ENCODE measurements at places on chromosomes 5 and 9. TPM values are rescaled to one million over a fixed set of nuclear protein-coding genes. Genes with fewer than 3 reads are reported as not detected.

GRCh38 chr5:145787996-145788395, 47.1 kb downstream of the PRELID2 start:
- no peaks in the 10 kb centered on the region for H3K4me1 ChIP-seq
- DNase-seq, result no peak
- H3K4me3 ChIP-seq, result no peak overlapping the region
- H3K27me3 ChIP-seq, result no peaks in the 10 kb centered on the region

DNA sequence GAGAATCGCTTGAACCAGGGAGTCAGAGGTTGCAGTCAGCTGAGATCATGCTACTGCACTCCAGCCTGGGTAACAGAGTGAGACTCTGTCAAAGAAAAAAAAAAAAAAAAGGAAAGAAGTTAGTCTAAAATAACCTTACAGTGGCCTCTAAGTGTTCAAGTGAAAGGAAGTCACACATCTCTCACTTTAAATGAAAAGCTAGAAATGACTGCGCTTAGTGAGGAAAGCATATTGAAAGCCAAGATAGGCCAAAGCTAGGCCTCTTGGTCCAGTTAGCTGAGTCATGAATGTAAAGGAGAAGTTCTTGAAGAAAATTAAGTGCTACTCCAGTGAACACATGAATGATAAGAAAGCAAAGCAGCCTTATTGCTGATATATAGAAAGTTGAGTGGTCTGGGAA, 38.1 kb downstream of the ITGA1 start:
- no peaks in the 10 kb centered on the region for H3K27me3 ChIP-seq
- H3K36me3 ChIP-seq, result no peaks in the 10 kb centered on the region
- no peak overlapping the region for H3K4me3 ChIP-seq

- H3K27me3 ChIP-seq, result no peaks in the 10 kb centered on the region
- no peak overlapping the region for H3K4me3 ChIP-seq
- no peak overlapping the region for H3K27ac ChIP-seq
Measured at GRCh38 chr5:129099184-129099569, 4.6 kb downstream of the ISOC1 start.

- peaks cover 16% of the 10 kb centered on the region for H3K4me1 ChIP-seq
- H3K27ac ChIP-seq, result no peak overlapping the region
- no peaks in the 10 kb centered on the region for H3K36me3 ChIP-seq
- no peaks in the 10 kb centered on the region for H3K27me3 ChIP-seq
Measured at GRCh38 chr9:111114486-111114885, 76.2 kb upstream of the LPAR1 start.

Gene SLC36A2
- total RNA-seq, result not detected

DNA sequence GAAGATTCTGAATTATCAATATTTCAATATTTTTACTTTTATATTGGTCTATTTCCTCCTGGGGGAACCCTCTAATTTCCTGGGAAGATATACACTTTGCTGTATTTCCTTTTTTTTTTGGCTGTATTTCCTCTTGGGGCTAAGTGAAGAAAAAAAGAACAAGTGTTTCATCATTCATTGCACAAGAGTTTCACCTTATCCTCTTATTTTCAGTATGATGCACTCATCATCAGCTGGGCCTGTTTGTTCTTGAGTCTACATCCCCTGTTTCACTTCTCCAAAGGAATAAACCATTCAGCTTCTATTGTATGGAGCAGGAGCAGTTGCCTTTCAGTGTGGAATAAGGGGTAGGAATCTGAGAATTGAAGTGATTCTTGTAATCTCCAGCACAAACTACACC, 210.8 kb downstream of the FAM170A start:
- no peaks in the 10 kb centered on the region for H3K36me3 ChIP-seq
- H3K4me3 ChIP-seq, result no peak overlapping the region
- H3K4me1 ChIP-seq, result no peaks in the 10 kb centered on the region
- DNase-seq, result no peak

Gene IFNA21
- total RNA-seq, result not detected

GRCh38 chr5:53069626-53070025, 39.9 kb downstream of the MOCS2 start:
- H3K36me3 ChIP-seq, result peaks cover 4% of the 10 kb centered on the region
- peak overlapping the region; percentile 49 for H3K27ac ChIP-seq
- no peaks in the 10 kb centered on the region for H3K27me3 ChIP-seq
- H3K4me3 ChIP-seq, result no peak overlapping the region
- no peak for DNase-seq

GRCh38 chr5:14147210-14147609, 4.1 kb downstream of the TRIO start:
- H3K27me3 ChIP-seq, result no peaks in the 10 kb centered on the region
- DNase-seq, result no peak
- H3K4me1 ChIP-seq, result peaks cover 47% of the 10 kb centered on the region
- peak overlapping the region; percentile 76 for H3K27ac ChIP-seq
- peaks cover 15% of the 10 kb centered on the region for H3K36me3 ChIP-seq
- peak overlapping the region; percentile 98 for H3K4me3 ChIP-seq

Gene SCGB3A2
- total RNA-seq, result not detected

DNA sequence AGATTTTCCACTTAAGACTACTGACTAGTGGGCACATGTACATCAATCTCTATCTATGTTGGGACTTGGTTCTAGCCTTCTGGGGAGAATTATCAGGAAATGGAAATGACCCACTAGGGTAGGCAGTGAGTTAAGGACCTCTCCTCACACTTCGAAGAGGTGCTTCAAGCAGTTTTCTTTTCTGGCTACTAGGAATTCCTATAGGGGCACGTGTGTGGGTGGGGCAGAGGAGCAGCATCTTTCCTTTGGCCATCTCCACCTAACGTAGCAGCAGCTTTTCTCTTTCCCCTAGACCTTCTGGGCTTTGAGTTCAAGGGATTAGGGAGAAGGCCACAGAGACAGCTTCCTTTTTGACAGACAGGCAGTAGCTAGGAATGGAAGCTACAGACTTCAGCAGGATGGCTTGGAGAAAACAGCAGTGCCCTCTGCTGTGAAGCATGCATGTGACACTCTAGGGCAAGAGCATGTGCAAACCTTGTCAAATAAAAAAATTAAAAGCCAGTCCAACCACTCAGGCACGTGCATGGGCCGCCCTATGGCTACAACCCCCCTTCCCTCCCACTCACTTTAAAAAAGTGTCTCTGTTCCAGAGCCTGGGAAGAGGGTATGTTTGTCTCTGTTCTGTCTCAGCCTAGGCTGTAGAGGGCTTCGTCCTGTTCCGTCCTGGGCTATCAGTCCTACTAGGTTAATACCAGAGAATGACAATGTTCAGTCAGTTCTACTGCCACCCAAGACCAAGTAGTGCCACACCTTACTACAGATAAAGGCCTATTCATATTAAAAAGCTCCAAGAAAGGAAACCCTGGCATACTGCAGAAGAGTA, 8.7 kb upstream of the GFRA3 start:
- no peak overlapping the region for H3K4me3 ChIP-seq
- H3K27ac ChIP-seq, result no peak overlapping the region
- no peaks in the 10 kb centered on the region for H3K4me1 ChIP-seq
- peaks cover 3% of the 10 kb centered on the region for H3K36me3 ChIP-seq

DNA sequence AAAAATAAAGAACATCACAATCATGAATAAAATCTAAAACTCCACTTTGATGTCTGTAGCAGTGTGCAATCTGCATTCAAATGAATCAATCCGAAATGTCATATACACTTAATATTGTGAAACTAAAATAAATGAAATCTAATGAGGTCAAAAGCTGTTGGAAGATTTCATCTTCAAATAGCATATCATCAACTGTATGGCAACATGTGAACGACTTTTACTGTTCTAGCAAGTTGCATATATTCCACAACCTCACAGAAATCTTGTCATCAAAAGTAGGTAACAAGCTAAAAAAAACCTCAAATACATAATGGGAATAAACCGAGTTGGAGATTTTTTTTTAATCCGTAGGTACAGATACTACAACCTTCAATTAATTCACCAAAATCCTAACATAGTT, 1.2 kb downstream of the PTBP3 start:
- peak overlapping the region; percentile 83 for H3K27ac ChIP-seq
- H3K4me3 ChIP-seq, result peak overlapping the region; percentile 92
- no peak for DNase-seq
- peaks cover 19% of the 10 kb centered on the region for H3K4me1 ChIP-seq
- H3K27me3 ChIP-seq, result no peaks in the 10 kb centered on the region

Gene SHC3
- 0.36 TPM for total RNA-seq

Gene MCTP1
- total RNA-seq, result 5.8 TPM

GRCh38 chr5:145951071-145951470, 14.7 kb downstream of the SH3RF2 start:
- no peaks in the 10 kb centered on the region for H3K27me3 ChIP-seq
- H3K4me1 ChIP-seq, result peaks cover 14% of the 10 kb centered on the region
- DNase-seq, result no peak
- H3K27ac ChIP-seq, result no peak overlapping the region

Gene C5orf58
- not detected for total RNA-seq

Gene BARX1
- 15.6 TPM for total RNA-seq

Gene SOHLH1
- not detected for total RNA-seq

All from osteoblast (primary cell).